ENCODE measurements at places on chromosomes 12 and 14. TPM values are rescaled to one million over a fixed set of nuclear protein-coding genes. Genes with fewer than 3 reads are reported as not detected.

DNA sequence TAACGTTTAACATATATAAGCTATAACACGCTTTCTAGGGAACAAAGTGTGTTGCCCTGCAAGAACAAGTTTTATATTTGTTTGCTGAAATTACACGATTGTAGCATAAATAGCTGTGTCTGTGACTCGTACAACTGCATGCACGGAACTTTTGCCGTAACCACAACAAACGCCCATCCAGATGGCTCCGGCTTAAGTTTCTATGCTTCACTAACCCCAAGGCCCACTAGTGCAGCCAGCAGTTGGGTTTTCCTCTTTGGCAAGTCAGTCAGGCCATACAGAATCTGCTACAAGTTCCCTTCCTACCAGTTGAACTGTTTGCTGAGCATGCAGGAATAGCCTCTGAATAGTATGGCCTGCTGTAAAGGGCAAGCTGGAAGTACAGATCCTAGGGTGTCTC is 12.1 kb downstream of the CSRP2 start:
- DNase-seq: no peak

GRCh38 chr12:569091-569676 is 94.1 kb downstream of the NINJ2 start:
- DNase-seq: no peak

Gene TAS2R20
- 2.2 TPM for total RNA-seq

GRCh38 chr12:70664465-70664881 is 27.2 kb upstream of the PTPRB start:
- peak; percentile 64 for DNase-seq

GRCh38 chr12:116261525-116262100 is 15.9 kb downstream of the MED13L start:
- DNase-seq: no peak

Gene ENDOU
- total RNA-seq: not detected

Gene RD3L
- total RNA-seq: not detected

DNA sequence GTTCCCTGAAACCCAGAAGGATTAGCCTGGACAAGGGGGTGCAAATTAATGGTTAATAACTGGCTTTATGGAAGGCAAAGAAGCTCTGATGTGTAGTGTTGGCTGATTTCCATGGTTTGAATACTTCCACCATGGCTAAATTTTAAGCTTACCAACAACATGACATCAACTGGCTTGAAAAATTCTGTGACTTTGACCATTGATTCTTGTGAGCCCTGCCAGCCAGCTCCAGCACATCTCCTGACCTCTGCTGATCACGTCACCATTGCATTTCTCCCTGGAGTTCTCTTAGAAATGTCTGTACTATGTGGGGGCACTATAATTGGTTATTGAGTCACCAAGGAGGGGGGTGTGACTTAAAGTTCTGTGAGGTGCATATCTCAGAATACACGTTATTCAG is 171.2 kb downstream of the MYRFL start:
- DNase-seq: no peak

DNA sequence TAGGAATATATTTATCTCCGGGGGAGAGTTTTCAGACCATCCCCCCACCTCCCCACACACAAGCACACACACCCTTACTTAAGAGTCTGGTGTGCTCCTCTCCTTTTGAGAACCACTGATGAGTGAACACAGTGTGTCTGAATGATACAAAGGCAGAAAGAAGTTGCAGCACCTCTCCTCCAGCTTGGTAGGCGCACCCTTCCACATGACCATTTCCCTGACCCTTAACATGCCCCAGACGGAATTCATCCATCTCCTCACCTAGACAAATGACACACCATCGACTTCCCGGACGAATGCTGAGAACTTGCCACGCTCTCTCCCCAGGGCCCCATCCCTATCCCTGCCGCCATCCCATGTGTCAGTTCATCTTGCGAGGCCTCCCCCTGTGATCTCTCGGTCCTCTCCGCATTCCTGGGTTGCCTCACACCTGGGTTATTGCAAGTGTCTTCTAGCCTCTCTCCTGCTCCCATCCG is 3.9 kb downstream of the TNFRSF1A start:
- no peak for DNase-seq

Gene BDKRB2
- total RNA-seq: 0.34 TPM

DNA sequence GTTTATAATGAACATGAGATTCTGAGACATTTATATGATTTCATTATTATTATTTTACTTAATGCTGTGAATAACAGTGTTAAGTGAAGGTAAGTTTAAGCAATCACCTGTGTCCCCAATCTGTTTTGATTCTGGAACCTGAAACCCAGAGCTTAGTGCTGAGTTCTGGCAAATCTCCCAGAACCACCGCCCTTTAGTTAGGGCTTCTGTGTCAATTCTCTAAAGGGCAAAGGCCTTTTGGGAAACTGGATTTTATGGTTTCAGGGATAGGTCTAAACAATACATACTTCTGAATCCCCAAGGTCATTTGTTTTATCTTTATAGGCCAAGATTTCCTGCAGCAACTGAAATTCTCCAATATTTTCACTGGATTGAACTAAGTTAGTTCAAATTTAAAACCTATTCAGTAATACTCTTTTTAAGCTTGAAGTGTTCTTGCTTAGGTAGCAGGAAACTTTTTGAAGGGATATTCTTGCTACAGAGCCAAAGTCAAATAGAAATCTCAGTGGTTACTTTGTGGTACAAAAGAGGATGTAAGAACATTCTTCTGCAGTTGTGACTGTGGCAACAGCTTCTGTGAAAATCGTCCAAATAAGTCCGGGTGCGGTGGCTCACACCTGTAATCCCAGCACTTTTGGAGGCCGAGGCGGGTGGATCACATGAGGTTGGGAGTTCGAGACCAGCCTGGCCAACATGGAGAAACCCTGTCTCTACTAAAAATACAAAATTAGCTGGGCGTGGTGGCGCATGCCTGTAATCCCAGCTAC is 10.0 kb upstream of the PKP2 start:
- DNase-seq: no peak

- no peak for DNase-seq
Observed at GRCh38 chr14:69115407-69116185, 37.3 kb downstream of the DCAF5 start.

GRCh38 chr12:13135371-13136178 is 32.1 kb upstream of the GSG1 start:
- peak; percentile 79 for DNase-seq

- no peak for DNase-seq
Observed at GRCh38 chr12:68579254-68579653, 31.4 kb upstream of the RAP1B start.

Gene NRXN3
- total RNA-seq: under 0.01 TPM

DNA sequence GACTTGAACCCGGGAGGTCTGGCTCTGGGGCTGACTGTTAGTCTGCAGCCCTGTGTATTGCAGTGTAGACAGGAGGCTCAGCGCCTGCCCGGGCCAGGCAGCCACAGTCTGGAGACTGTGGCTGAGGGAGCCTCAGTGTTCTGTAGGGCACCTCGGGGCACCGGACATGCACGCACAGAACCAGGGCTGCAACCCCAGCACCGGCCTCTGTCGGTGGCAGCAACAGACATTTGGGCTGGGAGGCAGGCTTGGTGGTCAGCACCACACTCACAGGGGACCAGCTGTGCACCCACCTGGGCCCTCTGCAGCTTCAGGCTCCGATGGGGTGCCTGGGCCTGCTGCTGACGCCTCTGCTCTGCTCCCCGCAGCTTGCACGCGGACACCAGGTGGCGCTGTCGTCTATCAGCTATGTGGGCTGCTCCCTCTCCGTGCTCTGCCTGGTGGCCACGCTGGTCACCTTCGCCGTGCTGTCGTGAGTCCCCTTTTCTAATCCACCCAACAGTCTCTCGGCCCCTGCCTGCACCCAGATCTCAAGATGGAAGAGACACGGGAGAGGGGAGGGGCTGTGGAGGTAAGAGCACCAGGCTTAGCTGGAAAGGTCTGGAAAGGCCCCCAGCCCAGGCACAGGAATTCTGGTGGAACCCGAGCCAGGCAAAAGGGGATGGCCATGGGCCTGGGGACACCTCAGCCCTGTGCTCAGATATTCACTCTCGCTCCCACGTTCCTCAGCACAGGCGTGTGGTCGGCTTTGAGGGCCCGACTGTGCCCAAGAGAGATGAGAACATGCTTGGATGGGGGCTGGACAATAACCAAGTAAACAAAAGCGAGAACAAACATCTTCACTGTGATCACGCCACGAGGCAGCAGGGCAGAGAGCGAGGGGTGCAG is 151.0 kb downstream of the ADGRD1 start:
- DNase-seq: peak; percentile 84

GRCh38 chr14:100882991-100883788 is 20.3 kb downstream of the RTL1 start:
- DNase-seq: no peak

GRCh38 chr14:77488558-77488957 is 10.1 kb downstream of the ISM2 start:
- DNase-seq: no peak

Measured in dermis blood vessel endothelial cell (primary cell).